ENCODE measurements at places on chromosomes 11 and 22. TPM values are rescaled to one million over a fixed set of nuclear protein-coding genes. Genes with fewer than 3 reads are reported as not detected.

The ANGPTL5 gene
- 0.09 TPM for total RNA-seq

The OR5J2 gene
- total RNA-seq, result not detected

The CARD16 gene
- total RNA-seq, result not detected

The C11orf97 gene
- not detected for total RNA-seq

The BATF2 gene
- total RNA-seq, result 0.64 TPM

The SLC43A3 gene
- 0.30 TPM for total RNA-seq

The TOP3B gene
- 15.3 TPM for total RNA-seq

The LRRC56 gene
- total RNA-seq, result 0.54 TPM

The KDELR3 gene
- total RNA-seq, result 19.5 TPM

The C11orf91 gene
- total RNA-seq, result 0.58 TPM

The FADS3 gene
- 62.2 TPM for total RNA-seq

The HIC2 gene
- 2.4 TPM for total RNA-seq

The ZNF408 gene
- total RNA-seq, result 18.0 TPM

All from A549 treated with GW870086 at 1 μM for 4 hours (cell line).